ENCODE measurements at places on chromosomes 6 and 20.

DNA sequence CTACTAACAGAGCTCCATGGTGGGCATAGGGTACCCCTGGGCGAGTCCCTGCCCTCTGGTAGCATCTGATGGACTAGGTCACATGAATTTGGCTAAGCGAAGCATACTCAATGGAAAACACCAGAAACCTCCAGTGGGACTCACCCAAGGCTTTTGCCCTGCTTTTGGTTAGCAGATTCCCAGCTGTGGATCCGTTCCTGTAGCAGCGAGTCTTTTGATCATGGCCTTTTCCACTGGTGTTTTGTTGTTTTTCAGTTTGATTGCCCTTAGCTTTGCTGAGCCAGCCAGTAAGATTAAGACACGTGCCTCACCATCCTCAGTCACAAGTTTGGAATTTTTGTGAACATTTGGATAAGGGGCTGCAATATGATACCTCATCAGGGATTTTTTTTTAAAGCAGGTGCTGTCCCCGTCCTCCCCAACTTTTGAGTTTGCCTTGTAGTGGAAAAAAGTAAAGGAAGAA, 8.0 kb downstream of the TNFAIP3 start:
- no peak for DNase-seq

DNA sequence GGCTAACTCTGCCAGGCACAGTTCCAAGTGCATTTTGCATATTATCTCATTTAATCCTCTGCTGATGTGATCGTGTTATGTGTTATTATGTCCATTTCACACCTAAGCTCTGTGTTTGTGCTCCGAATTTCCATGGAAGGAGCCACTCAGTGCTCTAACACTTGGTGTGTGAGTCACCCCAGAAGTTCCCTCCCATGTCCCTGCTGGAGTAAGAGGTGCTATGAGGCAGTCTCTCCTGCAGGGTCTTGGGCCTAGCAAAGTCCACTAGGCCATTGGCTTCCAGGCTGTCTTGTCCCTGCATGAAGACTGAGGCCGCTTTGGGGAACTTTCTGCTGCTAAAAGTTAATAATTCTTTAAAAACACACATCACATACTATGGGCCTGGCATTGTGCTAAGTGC, 405.9 kb upstream of the SULF2 start:
- DNase-seq, result no peak

DNA sequence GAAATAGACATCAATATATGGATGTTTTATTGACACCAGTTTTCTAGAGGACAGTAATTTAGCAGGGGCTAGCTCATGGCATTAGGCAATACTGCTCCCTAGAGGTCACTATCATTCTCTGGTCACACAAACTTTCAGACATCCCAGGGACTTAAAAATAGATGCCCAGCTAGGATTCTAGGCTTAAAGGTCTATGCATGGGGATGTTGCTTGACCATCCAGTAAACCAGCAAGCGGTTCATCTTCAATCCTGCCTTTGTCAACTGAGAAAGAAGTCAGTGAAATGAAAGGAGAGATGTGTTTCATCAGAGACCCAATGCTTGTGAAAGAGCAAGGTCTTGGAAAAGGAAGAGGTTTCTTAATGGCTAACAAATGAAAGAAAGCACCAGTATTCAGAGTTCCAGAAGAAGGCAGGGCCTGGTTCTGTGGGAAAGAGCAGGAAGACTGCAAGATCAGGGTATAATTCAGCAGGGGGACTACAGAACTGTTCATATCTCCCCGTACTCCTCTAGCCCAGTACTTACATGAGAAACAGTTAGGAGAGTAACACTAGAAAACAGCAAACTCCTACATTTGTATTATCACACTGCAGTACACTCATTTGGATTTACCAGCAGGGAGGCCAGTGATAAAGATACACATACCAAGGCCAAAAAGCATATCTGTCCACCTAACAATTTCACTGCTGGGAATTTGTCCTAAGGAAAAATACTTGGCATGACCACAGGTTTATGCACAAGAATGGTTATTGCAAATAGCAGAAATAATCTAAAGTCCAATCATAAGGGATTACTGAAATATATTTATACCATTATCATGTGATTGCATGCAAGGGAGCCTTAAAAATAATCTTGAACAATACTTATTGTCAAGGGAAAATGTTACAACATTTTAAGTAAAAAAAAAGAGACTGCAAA, 151.4 kb upstream of the LAMA2 start:
- no peak for DNase-seq

- DNase-seq, result no peak
These were observed 47.5 kb upstream of the ALDH8A1 start for GRCh38 chr6:134997133-134997995.

DNA sequence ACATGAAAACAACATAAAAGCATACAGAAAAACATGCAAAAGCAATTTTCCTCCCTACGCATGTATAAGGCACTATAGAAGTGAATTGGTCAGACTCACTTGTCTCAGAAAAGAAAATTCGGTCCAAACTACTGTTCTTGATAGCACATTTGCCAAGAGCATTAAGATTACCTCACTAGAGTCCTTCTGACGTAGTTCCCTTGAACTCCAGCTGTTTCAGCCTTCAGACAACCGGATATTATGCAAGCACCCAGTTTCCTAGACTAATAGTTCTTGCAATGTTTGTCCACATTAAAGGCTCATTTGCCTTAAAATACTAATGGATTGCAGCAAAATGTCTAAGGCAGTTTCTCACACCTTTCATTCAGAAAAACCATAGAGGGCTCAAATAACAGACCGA, 2.5 kb upstream of the CASS4 start:
- DNase-seq, result no peak

DNA sequence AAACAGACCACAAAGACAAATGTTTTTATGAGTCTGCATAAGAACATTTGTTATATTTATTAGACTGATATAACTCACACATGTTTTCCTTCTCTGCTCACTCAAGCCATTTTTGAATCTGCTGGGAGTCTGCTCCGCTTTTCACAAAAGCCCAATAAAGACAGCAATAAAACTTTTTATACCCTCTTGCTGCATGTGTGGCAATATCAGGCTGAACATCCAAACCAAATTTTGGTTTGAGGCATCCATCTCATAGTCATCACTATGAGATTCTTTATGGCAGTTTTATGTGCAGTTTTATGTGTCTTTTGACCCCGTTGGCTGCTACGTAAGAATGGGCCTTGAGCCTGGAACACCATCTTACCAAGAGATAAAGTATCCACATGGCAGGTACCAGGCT, 1276.8 kb upstream of the ADGRB3 start:
- no peak for DNase-seq

DNA sequence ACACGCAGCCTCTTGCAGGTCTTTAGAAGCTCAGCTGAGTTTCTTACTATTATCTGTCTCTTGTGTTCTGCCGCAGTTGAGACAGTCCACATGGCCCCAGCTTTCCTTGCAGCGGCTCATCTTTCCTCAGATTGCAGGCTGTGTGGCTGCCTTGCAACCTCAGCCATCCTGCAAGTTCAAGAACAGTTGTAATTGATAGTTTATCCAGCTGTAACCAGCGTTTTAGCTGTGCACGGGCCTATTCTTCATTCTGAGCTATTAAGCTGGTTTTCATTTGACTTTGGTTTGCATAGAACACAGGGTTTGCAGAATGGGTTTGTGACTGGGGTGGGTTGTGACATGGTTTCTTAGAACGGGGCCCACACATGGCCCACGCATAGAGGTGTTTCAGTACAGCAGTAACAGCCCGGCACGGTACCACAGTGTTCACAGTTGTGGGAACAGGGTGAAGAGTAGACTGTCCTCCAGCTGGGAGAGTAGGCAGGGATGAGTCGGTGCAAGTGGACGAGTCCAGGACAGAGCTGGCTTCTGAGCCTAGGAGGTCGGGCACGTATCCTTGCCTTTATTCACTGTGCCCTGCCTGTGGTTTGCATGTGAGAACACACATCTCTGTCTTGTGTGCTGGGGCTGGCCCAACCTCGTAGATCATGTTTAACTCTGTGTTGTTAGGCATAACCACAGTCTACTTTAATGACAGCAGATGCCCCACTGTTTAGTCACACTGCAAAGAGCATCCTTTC, 89.2 kb downstream of the RPP40 start:
- no peak for DNase-seq

- no peak for DNase-seq
These were observed 57.3 kb upstream of the LAMP5 start for GRCh38 chr20:9457136-9457535.
